ENCODE measurements at places on chromosomes 12 and 14.
A peak's percentile ranks its signal among the peaks of the same experiment; 100 is the strongest.

DNA sequence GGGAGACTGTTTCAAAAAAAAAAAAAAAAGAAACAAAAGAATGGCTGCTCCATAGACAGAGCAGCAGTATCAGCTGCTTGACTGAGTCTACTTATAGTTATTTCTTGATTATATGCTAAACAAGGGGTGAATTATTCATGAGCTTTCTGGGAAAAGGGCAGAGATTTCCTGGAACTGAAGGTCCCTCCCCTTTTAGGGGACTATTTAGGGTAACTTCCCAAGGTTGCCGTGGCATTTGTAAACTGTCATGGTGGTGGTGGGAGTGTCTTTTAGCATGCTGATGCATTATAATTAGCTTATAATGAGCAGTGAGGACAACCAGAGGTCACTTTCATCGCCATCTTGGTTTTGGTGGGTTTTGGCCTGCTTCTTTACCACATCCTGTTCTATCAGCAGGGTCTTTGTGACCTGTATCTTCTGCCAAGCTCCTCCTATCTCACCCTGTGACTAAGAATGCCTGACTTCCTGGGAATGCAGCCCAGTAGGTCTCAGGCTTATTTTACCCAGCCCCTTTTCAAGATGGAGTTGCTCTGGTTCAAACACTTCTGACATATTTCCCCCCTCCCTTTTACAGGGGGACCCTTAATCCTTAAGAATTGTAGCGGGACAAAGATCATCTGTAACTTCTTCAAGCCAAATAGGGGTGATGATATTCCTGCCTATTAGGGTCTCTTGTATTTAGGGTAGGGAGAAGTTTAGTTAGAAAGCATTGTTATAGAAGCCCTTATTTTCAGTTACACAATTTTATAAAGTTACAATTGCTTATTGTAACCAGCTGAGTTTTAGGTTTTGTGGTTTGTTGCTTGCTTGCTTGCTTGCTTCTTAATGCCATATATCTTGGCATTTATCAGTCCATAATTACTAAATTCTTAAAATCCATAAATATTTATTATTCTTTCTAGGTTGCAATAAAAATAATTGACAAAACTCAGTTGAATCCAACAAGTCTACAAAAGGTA, 42.5 kb downstream of the MARK3 start:
- peak; percentile 53 for DNase-seq

DNA sequence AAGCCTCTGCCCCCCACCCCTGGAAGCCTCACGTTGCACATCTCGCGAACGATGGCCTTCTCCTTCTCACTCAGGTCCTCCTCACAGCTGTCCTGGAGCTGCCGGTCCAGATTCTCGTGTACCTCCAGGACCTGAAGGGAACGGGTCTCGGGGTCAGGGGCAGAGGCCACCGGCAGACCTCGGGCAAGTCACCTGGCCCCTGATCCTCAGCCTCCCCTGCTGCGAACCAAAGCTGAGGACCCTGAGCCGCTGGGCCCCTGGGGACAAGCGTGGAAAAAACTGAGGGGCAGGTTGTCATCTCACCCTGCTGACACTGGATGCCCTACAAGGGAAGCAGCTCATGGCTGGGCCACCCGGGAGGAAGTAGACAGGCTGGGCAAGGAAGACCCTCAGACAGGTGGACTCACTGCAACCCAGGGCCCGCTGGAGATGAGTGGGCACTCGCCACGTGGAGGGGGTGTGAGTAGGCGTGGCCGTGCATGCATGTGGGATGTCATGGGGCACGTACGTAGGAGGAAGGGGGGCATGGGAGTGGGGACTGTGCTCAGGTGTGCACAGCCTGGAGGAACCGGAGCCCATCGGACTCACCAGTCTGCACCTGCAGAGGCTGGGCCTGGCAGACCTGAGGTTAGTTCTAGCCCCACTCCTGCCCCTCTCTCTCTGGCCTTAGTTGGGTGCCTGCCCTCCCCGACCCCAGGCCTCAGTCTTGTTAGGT, 35.1 kb downstream of the CCNK start:
- no peak for DNase-seq

- DNase-seq: no peak
These were observed 141.4 kb downstream of the EGLN3 start for GRCh38 chr14:33809396-33809981.

DNA sequence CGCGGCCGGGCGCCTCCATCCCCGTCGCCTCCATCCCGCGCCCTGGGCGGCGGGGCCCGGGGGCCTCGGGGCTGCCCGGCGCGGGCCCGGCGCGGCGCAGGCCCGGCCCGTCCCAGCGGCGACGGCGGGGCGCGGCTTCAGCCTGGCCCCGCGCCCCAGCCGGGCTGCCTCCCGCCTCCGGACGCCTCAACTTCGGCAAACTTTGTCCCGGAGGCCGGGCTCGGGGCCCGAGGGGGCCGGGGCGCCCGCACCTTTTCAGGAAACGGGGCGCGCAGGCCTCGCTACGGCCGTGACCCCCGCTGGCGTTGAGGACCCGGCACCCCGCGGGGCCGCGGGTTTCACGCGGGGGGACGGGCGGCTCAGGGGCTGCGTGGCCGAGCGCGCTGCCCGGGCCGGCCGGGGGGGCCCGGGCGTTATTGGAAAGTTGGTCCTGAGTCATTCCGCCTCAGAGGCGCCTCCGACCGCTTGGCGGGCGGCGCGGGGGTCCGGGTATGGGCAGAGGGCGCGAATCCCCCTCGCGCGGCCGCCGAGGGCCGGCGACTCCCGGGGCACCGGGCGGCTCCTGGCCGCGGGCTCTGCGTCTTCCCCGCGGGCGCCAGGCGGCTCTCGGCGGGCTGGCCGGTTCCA, 575 bp downstream of the TRAF3 start:
- DNase-seq: peak; percentile 49

DNA sequence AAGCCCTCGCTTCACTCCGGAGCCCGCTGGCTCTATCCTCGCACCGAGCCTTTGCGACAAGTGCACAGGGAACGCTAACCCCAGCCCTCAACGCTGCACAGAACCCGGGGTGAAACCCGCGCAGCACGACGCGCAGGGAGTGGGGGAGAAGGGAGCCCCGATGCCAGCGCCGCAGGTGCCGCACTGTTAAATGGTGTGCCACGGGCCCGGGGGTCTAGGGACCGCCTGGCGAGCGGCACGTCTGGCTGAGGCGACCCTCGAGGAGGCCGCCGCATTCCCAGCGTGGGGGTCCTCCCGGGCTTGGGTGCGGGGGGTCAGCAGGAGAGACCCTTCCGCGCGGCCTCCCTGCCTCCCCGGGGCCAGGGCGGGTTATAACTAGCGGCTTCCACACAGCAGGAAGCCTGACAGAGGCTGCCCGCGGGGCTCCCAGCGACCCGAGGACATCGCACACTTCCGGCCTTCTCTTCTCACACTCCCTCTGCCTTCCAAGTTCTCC, 23.8 kb upstream of the LRTM2 start:
- DNase-seq: no peak

DNA sequence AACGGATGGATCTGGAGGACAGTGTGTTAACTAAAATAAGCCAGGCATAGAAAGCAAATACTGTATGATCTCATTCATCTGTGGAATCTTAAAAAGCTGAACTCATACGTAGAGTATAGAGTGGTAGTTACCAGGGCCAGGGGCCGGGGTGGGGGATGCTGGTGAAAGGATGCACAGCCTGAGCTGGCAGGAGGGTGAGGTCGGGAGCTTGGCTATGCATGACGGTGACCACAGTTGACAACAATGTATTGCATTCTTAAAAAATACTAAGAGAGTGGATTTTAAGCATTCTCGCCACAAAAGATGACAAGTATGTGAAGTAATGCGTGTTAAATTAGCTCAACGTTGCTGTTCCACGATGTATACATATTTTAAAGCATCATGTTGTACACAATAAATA, 351.3 kb downstream of the TMEM121 start:
- no peak for DNase-seq

DNA sequence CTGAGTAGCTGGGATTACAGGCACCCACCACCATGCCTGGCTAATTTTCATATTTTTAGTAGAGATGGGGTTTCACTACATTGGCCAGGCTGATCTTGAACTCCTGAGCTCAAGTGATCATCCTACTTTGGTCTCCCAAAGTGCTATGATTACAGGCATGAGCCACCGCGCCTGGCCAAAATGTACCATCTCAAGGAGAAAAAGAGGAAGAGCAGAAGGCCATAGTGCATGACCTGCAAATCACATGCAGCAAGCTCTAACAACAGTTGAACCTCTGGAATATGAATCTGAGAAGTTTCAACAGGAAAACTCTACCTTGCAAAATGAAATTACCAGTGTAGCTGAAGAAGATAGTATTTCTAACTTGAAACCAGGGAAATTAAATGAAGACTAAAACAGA, 17.1 kb upstream of the SERPINA1 start:
- DNase-seq: no peak

- no peak for DNase-seq
These were observed 396.9 kb downstream of the TMTC2 start for GRCh38 chr12:83083616-83084015.

DNA sequence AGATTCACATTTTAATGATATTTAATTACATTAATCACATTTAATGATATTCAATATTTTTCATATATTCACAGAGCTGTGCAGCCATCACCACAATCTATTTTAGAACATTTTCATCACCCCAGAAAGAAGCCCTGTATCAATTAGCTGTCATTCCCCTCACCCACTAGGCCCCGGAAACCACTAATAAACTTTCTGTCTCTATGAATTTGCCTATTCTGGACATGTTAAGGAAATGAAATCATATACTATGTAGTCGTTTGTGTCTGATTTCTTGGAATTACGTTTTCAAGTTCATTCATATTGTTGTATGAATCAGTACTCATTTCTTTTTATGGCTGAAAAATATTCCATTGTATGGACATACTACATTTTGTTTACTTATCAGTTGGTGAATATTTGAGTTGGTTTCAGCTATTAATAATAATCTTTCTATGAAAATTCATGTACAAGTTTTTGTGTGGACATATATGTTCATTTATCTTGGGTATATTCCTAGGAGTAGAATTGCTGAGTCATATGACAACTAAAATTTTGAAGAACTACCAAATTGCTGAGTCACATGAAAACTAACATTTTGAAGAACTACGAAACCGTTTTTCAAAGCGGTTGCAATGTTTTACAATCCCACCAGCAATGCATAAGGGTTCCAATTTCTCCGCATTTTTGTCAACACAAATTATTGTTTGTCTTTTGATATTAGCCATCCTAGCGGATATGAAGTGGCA, 11.7 kb upstream of the OTOGL start:
- no peak for DNase-seq

- DNase-seq: no peak
These were observed 39.6 kb downstream of the SLC15A4 start for GRCh38 chr12:128784030-128784760.

- no peak for DNase-seq
These were observed 10.3 kb downstream of the DCP1B start for GRCh38 chr12:1993871-1994371.

GRCh38 chr12:72296389-72296788, 24.2 kb downstream of the TRHDE start:
- DNase-seq: no peak

DNA sequence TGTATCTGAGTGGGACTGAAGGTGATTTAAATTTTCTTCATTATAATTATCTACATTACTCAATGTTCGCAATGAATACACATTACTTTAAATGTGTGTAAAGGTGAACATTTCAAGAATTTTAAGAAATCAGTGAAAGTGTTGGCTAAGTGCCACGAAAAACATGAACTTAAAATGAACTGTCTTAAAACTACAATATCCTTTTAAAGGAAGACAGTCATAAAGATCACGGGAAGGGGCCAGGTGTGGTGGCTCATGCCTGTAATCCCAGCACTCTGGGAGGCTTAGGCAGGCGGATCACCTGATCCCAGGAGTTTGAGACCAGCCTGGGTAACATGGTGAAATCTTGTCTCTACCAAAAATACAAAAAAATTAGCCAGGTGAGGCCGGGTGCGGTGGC, 11.2 kb downstream of the MOK start:
- no peak for DNase-seq

- DNase-seq: peak; percentile 50
These were observed 17.1 kb upstream of the OR10P1 start for GRCh38 chr12:55619354-55620138.

- DNase-seq: no peak
These were observed 171.2 kb upstream of the CDKN3 start for GRCh38 chr14:54225457-54226060.

- DNase-seq: no peak
These were observed 96.6 kb downstream of the CFAP54 start for GRCh38 chr12:96585977-96586376.

DNA sequence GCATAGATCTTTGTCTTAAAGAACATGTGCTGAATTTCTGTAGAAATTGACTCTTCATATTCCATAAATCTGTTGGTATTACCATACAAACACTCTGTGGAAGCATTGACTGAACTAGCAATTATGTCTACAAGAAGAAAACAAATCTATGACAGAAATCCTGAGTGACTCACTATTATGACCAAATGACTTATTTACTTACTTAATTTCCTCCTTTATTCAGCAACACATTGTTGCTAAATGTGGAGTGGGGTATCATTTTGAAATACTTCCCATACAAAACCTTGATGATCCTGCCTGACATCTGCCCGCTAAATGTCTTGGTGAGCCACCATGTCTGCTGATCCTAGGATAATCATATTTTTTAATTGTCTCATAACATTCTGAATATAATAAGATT, 99.1 kb upstream of the SLCO1C1 start:
- no peak for DNase-seq

DNA sequence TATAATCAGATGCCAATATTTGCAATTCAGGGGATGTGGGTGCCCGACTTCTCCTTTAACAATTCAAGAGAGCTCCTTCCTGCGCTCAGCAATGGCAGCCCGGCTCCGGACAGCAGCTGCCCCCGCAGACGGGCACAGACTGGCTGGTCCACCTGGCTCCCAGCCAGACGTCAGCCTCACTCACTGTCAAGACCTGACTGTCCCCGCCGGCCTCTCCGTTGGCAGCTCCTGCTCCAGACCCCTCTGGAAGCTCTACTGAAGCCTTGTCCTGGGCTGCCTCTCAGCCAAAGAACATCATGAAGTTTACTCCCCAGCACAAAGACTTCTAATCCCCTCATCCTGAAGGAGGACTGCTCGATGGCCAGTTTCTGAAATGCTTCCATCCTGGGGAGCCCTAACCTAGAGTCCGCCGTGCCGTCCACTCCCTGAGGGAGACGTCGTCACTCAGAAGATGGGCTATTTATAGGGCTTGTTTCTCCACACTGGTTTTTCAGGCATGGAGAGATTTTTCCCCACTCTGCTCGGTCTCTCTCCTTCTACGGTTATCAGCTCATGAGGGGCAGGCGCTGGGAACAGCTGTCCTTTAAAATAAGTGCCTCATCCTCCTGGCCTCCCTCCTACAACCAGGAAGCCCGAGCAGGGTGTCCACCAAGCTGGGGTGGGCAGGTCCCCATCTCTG, 126.2 kb downstream of the RFLNA start:
- no peak for DNase-seq
